Activated T-cell treated with anti-CD3 and anti-CD28 coated beads, Interleukin-2, amount 50 U/mL, for 24 hours (primary cell): ENCODE measurements at places on chromosomes 16 and 17.

GRCh38 chr16:50002190-50002589 lies 22.8 kb upstream of the CNEP1R1 start:
- H3K27ac ChIP-seq, result no peak overlapping the region
- no peak overlapping the region for H3K4me3 ChIP-seq
- DNase-seq, result no peak
- H3K36me3 ChIP-seq, result no peaks in the 10 kb centered on the region
- peaks cover 20% of the 10 kb centered on the region for H3K27me3 ChIP-seq
- no peaks in the 10 kb centered on the region for H3K4me1 ChIP-seq

- no peaks in the 10 kb centered on the region for H3K4me1 ChIP-seq
- peaks cover 34% of the 10 kb centered on the region for H3K27me3 ChIP-seq
- no peak overlapping the region for H3K4me3 ChIP-seq
- no peak for DNase-seq
- no peak overlapping the region for H3K27ac ChIP-seq
- H3K36me3 ChIP-seq, result no peaks in the 10 kb centered on the region
These were observed 71.7 kb upstream of the NACA2 start for GRCh38 chr17:61662741-61663140.

GRCh38 chr16:81841722-81842121 lies 62.6 kb downstream of the PLCG2 start:
- no peak for DNase-seq
- H3K36me3 ChIP-seq, result no peaks in the 10 kb centered on the region
- H3K27me3 ChIP-seq, result peaks cover 3% of the 10 kb centered on the region
- H3K27ac ChIP-seq, result no peak overlapping the region

DNA sequence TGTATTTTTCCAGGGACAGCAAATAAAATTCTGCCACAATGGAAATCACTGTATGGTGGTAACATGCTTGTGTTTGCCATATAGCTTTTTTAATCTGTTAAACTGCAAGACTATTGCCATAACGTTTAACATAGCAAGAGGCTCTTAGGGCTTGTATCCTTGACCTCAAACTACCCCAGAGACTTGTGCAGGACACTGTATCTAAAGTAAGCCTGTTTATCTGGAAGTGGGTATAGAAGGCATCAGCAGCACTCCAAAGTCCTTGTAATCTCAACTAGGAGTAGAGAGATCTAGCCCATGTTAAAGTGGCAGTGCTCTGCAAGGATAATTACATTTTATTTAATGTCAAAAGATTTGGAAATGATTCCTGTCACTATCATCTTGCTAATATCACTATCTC lies 1424.1 kb downstream of the CDH11 start:
- no peaks in the 10 kb centered on the region for H3K4me1 ChIP-seq
- no peak for DNase-seq
- no peak overlapping the region for H3K27ac ChIP-seq
- no peaks in the 10 kb centered on the region for H3K36me3 ChIP-seq

GRCh38 chr17:3647769-3648555 lies 11.4 kb downstream of the CTNS start:
- no peaks in the 10 kb centered on the region for H3K27me3 ChIP-seq
- H3K36me3 ChIP-seq, result peaks cover 56% of the 10 kb centered on the region
- DNase-seq, result peak; percentile 55
- peaks cover 17% of the 10 kb centered on the region for H3K4me1 ChIP-seq
- H3K27ac ChIP-seq, result no peak overlapping the region

GRCh38 chr17:80807882-80808281 lies 183.8 kb upstream of the CHMP6 start:
- H3K27me3 ChIP-seq, result no peaks in the 10 kb centered on the region
- peaks cover 46% of the 10 kb centered on the region for H3K4me1 ChIP-seq
- H3K36me3 ChIP-seq, result peaks cover 77% of the 10 kb centered on the region

- no peaks in the 10 kb centered on the region for H3K36me3 ChIP-seq
- no peaks in the 10 kb centered on the region for H3K27me3 ChIP-seq
- no peak overlapping the region for H3K4me3 ChIP-seq
- no peak for DNase-seq
- H3K27ac ChIP-seq, result no peak overlapping the region
These were observed 32.3 kb downstream of the TNFRSF13B start for GRCh38 chr17:16939606-16940115.

GRCh38 chr16:1283296-1283695 lies 26.1 kb upstream of the UBE2I start:
- peaks cover 17% of the 10 kb centered on the region for H3K27me3 ChIP-seq
- H3K4me3 ChIP-seq, result no peak overlapping the region
- no peaks in the 10 kb centered on the region for H3K4me1 ChIP-seq
- no peak overlapping the region for H3K27ac ChIP-seq

DNA sequence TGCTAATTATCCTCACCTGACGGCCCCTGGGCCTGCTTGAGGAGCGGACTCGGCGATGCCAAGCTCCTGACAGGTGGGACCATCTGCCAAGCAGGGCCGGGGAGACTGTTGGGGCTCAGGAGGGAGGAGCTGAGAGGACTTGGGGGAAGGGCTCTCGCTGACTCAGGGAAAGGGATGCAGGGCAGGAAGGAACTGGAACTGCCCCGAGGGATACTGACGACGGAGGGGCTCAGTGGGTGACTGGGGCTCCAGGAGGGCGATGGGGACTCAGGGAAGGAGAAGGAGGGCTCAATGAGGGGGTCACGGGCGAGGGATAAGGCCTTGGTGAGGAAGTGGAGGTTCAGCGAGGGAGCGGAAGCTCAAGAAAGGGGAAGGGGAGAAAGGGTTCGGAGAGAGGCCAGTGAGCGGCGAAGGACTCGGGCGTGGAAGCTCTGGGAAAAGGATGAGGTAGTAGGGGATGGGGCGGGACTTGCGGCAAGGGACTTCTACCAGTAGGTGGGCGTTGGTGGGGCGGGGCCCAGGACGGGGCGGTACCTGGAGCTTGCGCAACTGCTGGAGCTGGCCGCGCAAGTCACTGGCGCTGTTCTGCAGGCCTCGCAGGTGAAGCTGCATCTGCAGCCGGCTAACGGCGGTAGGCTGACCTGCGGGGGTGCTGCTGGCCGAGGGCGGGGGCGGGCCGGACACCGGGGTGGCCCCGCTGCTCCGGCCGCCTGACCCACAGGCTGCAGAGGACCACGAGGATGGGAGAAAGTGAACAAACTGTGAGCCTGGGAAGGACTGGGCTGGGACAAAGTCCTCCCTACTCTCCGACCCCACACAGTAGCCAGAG lies 46.5 kb downstream of the SRCIN1 start:
- peaks cover 53% of the 10 kb centered on the region for H3K27me3 ChIP-seq
- H3K4me3 ChIP-seq, result peak overlapping the region; percentile 82
- peak; percentile 94 for DNase-seq
- H3K36me3 ChIP-seq, result no peaks in the 10 kb centered on the region
- H3K27ac ChIP-seq, result peak overlapping the region; percentile 86

- H3K27me3 ChIP-seq, result no peaks in the 10 kb centered on the region
- no peaks in the 10 kb centered on the region for H3K36me3 ChIP-seq
- H3K4me3 ChIP-seq, result no peak overlapping the region
- DNase-seq, result no peak
These were observed 619.5 kb upstream of the CDH5 start for GRCh38 chr16:65746941-65747340.

GRCh38 chr17:74055508-74056160 lies 147.8 kb upstream of the RPL38 start:
- no peaks in the 10 kb centered on the region for H3K36me3 ChIP-seq
- no peak overlapping the region for H3K27ac ChIP-seq
- no peak for DNase-seq
- no peak overlapping the region for H3K4me3 ChIP-seq

GRCh38 chr17:55157165-55157564 lies 107.6 kb upstream of the HLF start:
- H3K4me1 ChIP-seq, result peaks cover under 1% of the 10 kb centered on the region
- DNase-seq, result no peak
- H3K36me3 ChIP-seq, result peaks cover 7% of the 10 kb centered on the region
- no peaks in the 10 kb centered on the region for H3K27me3 ChIP-seq

- DNase-seq, result no peak
- H3K27me3 ChIP-seq, result no peaks in the 10 kb centered on the region
- H3K36me3 ChIP-seq, result peaks cover 79% of the 10 kb centered on the region
- peaks cover 65% of the 10 kb centered on the region for H3K4me1 ChIP-seq
These were observed 48.1 kb downstream of the MARF1 start for GRCh38 chr16:15594711-15595320.

DNA sequence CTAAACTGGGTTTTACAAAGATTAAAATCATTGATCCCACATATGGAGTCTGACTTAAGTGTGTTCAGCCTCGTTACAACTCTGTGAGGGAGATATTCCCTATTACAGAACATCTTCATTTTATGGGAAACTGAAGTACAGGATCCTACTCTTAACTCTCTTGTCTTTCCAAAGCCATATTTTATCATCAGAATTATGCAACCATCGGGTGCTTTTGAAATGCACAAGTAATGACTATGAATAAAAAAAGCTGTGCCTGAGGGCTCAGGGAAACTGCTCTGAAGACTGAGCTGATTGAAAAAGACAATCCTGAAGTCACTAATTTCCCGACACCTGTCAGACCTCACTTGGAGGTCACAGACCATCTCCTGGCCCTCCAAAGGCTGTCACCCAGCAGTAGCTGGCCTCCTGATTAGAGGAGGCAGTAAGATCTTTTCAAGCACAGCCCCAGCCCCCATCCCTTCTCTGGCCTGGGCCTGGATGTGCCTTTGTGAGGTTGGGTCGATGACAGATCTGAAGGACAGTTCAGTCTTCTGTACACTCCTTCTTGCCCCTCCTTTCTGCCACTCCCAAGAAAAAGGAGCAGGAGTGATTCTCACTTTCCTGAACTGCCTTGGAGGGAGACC lies 5.6 kb downstream of the AKAP1 start:
- no peak for DNase-seq
- no peak overlapping the region for H3K27ac ChIP-seq
- no peak overlapping the region for H3K4me3 ChIP-seq
- H3K27me3 ChIP-seq, result no peaks in the 10 kb centered on the region

DNA sequence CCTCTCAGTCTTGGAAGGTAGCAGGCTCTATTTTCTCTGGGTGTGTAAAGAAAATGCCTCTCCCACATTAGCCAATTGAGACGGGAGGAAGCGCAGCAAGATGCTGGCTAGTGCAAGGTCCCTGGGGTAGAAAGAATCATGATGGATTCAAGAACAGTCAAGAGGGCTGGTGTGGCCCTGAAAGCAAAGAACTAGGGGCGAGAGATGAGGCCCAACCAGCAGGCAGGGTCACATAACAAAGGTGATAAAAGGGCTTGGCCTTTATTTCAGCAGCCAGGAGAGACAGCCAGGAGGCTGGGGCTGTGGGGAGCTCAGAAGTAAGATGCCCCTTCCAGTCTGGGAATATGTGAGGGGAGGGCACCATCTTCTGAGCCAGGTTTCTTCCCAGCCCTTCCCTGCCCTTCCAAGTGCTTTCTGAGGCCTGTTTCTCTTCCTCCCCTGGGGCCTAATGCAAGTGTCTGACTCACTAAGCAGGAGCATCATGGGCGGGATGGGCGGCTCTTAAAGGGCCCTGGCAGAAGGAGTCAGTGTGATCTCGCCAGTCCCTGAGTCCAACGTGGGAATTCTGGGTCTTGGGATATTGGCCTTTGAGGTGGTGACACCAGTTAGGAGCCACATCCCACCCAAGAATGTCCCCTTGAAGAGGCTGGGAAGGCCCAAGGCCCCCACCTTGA lies 3.9 kb upstream of the NLRC5 start:
- peak overlapping the region; percentile 44 for H3K4me3 ChIP-seq
- peaks cover 89% of the 10 kb centered on the region for H3K36me3 ChIP-seq
- H3K27ac ChIP-seq, result peak overlapping the region; percentile 100
- no peak for DNase-seq

- no peaks in the 10 kb centered on the region for H3K4me1 ChIP-seq
- peaks cover 29% of the 10 kb centered on the region for H3K27me3 ChIP-seq
- H3K27ac ChIP-seq, result no peak overlapping the region
- DNase-seq, result peak; percentile 1
- no peaks in the 10 kb centered on the region for H3K36me3 ChIP-seq
- no peak overlapping the region for H3K4me3 ChIP-seq
These were observed 19.3 kb downstream of the B9D1 start for GRCh38 chr17:19343256-19343630.

DNA sequence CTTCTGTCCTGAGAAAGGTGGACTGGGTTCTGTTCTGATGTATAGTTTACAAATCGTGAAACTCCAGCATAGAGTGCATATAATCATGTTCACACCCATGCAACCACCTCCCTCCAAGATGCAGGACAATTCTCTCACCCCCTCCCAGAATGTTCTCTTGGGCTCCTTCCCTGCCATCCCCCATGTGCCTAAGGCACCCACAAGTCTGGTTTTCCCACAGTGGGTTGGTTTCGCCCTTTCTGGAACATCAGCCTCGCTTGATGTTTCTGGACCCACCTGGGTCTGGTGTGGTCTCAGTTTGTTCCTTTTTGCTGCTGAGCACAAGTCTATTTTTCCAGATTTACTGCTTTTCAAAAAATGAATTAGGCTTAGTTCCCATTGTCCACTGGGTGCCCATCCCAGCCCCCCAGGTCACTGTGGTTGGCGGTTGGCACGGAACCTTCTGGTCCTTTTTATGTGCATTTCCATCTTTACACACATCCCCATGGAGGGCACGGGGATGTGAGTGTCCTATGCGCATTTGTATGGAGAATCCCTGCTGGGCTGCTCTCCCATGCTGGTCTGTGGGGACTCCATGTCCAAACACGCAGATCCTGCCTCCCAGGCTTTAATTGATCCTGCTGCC lies 19.0 kb downstream of the MAP2K3 start:
- DNase-seq, result no peak
- no peaks in the 10 kb centered on the region for H3K4me1 ChIP-seq
- peak overlapping the region; percentile 26 for H3K27ac ChIP-seq
- H3K27me3 ChIP-seq, result no peaks in the 10 kb centered on the region
- H3K4me3 ChIP-seq, result no peak overlapping the region
- peaks cover 92% of the 10 kb centered on the region for H3K36me3 ChIP-seq

- H3K4me3 ChIP-seq, result no peak overlapping the region
- H3K27ac ChIP-seq, result peak overlapping the region; percentile 76
- H3K4me1 ChIP-seq, result peaks cover 7% of the 10 kb centered on the region
- no peaks in the 10 kb centered on the region for H3K27me3 ChIP-seq
- H3K36me3 ChIP-seq, result peaks cover 82% of the 10 kb centered on the region
- no peak for DNase-seq
These were observed 67.9 kb downstream of the TRIM37 start for GRCh38 chr17:59038734-59039133.

GRCh38 chr17:81706757-81707624 lies 3.8 kb downstream of the MRPL12 start:
- peaks cover 36% of the 10 kb centered on the region for H3K4me1 ChIP-seq
- no peak overlapping the region for H3K4me3 ChIP-seq
- H3K27ac ChIP-seq, result no peak overlapping the region
- DNase-seq, result no peak
- H3K27me3 ChIP-seq, result no peaks in the 10 kb centered on the region

GRCh38 chr17:44001461-44001920 lies 2.9 kb upstream of the NAGS start:
- peaks cover 8% of the 10 kb centered on the region for H3K4me1 ChIP-seq
- H3K27ac ChIP-seq, result no peak overlapping the region
- H3K36me3 ChIP-seq, result no peaks in the 10 kb centered on the region
- no peak overlapping the region for H3K4me3 ChIP-seq
- H3K27me3 ChIP-seq, result peaks cover 26% of the 10 kb centered on the region
